ENCODE measurements at places on chromosomes 4 and X.

- no peak for DNase-seq
Observed at GRCh38 chr4:72860766-72861165, 208.8 kb downstream of the COX18 start.

DNA sequence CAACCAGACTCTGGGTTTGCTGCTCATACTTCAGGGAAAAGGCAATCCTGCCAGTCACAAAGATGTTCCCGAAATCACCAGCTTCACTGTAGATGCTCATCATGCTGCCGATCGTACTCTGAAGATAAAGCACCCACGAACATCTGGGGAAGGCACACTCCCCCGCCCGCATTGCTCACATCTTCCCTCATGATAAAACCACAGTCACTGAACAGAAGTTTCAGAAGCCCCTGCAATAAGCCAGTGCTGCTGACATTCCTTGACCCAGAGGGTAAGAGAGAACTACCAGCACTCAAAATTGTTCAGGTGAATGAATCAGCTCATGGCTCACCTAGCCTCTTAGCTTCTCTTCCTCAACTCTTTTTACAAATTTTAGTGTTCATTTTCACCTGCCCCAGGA, 43.1 kb downstream of the SRPX2 start:
- DNase-seq = no peak

- DNase-seq = no peak
Observed at GRCh38 chrX:116278826-116279225, 108.3 kb downstream of the AGTR2 start.

DNA sequence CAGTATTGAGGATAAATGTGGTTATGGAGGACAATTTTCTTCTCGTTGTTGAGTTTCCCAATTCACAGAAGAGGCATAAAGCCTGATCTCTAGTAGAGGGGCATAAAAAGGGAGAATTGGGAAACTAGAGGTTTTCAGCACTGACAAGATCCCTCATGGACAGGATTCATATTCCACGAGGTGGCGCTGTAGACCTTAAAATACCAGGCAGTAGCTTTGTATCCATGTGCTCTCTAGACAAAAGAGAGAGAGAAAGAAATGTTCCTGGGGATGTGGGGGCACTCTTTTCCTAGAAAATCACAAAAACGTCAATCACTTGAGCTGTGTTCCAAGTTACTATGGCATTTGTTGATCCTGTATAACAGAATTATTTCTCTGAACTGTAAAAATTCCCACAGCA, 128.3 kb downstream of the MAGEE1 start:
- DNase-seq = no peak

DNA sequence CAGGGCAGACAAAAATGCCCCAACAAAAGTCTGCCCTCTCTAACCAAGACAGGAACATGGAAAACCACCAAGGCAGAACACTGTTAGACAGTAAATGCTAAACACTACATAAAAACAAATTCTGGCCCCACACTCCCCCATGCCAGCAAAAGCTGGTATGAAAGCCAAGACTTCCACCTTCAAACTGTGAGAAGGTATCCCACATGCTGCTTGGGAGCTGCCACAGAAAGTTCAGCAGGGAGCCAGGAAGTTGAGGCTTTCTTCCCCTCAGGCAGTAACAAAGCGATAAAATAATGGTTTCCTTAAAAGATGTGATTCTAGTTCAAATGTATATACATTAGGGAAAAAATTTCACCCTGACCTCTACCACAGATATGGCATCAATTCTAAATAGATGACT, 770.4 kb upstream of the NDST4 start:
- no peak for DNase-seq

DNA sequence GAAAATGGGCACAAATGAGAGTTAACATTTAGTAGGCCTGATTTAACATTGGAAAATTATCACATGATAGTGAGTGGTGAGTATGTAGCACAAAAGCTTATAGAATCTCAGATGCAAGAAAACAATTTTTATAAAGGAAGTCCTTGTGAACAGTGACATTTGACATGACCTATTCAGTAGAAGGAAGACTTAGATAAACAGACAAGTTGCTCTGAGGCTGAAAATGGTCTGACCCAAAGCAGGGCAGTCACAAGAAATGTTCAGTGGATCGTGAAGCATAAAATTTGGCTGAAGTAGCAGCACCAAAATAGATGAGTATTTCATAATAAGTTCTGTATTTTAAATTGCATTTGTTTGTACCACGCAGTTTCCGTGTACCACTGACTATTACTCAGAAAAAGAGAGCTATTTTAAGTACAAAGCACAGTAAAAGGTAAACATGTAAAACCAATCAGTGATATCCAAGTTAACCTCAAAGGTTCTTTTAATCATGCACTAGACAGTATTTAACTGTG, 605.7 kb upstream of the PABPC4L start:
- no peak for DNase-seq

DNA sequence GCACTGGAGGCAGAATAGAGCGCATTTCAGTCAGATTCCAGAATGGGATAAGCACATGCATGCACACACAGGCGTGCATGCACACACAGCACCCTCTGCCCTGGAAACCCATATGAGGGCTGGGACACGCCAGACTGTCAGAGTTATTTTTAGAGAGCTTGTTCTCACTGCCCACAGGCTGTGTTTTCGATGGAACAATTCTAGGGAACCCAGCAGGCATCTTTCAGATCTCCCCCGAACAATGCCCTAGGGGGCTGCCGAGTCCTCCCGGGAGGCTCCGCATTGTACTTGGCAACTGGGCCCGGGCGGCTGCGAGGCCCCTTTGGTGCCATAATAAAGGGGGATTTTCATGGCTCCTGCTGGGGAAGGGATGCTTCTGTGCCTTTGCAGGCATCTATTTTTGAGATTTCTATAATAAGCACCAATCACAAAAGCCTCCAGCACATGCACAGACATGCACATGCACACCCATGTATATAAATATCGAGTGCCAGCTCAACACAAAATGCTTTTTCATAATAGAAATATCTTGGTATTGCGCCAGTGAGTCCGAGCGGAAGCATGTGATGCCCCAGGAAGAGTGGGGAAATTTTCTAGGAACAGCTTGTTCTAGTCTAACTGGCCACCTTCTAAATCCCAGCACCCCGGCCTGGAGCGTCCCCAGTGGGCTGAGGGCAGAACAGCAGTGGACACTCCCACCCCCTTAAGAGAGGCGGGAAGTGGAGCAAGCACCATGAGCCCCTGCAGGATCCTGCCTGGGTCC, 88.5 kb downstream of the PHKA2 start:
- DNase-seq = no peak

GRCh38 chr4:162011089-162011488, 152.7 kb downstream of the FSTL5 start:
- DNase-seq = peak; percentile 59

GRCh38 chr4:121792966-121793365, 8.2 kb upstream of the EXOSC9 start:
- DNase-seq = no peak

- DNase-seq = no peak
Observed at GRCh38 chrX:109658391-109658790, 33.4 kb upstream of the KCNE5 start.

- DNase-seq = no peak
Observed at GRCh38 chr4:38177035-38177546, 216.9 kb downstream of the PTTG2 start.

DNA sequence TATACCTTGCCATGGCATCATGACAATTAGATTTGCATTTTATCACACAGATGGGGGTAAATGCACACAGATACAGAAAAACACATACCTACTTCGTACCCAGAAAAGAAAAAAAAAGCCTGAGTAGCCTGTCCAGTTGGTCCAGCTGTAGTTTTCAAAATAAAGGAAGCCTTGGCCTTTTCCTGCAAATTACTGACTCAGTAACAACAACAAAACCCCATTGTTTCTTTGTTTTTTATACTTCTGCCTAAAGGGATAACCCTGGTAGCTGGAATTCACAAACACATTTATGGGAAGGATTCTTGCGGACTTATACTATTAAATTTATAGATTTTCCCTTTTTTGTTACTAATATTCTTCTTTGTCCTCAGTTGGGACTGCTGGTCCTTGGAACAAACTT, 156.4 kb upstream of the PCDH10 start:
- no peak for DNase-seq

DNA sequence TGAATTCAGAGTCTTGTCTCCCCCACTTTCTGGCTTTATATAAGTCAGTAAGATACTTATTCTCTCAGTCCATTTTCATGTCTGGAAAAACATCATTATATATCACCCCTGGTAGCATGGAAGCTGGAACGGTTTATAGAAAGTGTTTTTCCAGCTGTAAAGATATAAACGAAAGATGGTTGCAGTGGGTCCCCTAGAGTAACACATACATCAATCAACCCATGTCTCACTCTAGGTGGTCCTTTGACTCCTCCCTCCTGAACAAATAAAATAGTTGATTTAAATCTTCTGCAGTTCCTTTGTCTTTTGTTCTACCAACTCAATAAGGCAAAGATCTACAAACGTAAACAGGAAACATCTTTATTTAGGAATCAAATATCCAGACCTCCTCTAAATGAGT, 1306.1 kb upstream of the TENM3 start:
- DNase-seq = no peak

DNA sequence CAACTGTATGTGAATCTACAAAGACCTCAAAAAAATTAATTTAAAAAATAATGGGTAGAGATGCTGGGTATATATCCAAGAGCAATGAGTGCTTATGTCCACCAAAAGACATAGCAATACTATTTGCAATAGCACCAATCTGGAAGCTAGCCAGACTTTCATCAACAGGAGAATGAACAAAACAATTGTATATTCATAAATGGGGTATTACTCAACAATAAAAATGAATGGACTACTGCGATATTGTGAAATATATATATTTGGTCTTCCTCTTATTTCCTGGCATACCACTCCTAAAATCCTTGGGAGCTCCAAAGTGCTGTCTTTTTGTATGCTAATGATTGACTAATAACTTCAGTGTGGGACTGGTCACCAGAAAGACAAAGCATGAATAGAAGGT, 77.5 kb downstream of the MSN start:
- no peak for DNase-seq

DNA sequence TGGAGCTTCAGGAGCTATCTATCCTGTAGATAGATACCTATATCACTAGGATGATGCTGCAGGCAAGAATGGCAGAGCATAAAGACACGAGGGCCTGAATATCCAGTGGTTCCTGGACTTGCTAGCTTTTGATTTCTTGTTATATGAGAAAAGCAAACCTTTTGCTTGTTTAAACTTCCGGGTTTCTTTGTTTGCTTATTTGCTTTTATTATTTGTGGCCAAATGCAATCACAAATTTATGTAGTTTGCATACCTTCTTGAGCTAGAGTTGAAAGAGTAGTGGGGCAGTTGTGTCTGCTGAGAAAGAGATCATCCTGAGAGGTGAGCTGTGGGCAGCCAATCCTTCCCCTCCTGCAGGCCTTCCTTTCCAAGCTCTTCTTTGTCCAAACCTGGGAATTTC, 245.7 kb downstream of the AR start:
- no peak for DNase-seq

DNA sequence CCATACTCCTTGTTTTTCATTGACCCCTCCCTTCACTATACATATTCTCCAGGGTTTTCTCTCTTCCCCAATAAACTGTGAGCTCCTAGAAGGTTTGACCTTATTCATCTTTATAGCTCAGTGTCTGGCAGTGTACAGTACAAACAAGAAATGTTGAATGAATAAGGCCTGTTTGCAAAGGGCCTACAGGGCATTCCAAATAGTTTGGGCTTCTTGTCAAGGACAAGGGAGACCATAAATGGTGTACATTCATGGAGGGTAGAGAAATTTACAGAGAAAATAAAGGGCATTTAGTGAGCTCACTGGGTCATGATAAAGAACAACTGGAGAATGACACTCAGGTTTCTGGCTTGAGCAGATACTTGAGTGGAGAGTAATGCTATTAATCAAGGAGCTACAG, 47.5 kb upstream of the EIF1AX start:
- DNase-seq = no peak

GRCh38 chr4:153114771-153115321, 89.4 kb upstream of the TRIM2 start:
- no peak for DNase-seq

- no peak for DNase-seq
Observed at GRCh38 chrX:107135049-107135964, 16.7 kb upstream of the RBM41 start.

DNA sequence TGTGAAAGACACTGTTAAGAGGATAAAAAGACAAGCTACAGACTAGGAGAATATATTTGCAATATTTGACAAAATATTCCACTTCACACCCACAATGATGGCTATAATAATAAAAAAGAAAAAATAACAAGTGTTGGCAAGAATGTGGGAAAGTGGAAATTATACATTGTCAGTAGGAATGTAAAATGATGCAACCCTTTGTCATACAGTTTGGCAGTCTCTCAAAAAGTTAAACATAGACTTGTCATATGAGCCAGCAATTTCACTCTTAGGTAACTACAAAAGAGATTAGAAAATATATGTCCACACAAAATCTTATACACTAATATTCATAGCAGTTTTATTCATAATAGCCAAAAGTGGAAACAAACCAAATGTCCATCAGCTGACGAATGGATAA, 5.2 kb upstream of the RADX start:
- no peak for DNase-seq

- no peak for DNase-seq
Observed at GRCh38 chr4:98508829-98509598, 149.4 kb downstream of the TSPAN5 start.

GRCh38 chr4:126038502-126039144, 723.9 kb downstream of the FAT4 start:
- no peak for DNase-seq

DNA sequence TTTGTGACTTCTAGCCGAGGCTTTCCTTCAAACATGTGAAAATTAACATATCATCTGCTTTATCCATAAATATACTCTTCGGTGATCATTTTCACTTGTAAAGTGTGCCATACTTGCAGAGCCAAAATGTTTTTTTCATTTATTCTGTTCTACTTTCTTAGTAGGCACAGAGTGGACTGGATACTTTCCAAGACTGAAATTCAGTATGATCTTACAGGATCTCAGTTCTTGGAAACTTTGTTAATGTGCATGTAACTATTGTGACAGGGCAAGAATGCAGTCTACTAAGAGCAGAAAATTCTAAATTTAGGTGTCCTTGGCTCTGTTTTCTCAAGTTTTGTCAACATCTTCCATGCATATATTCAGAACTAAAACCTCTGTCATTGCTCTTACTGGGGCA, 284.9 kb downstream of the TEX13A start:
- DNase-seq = no peak

DNA sequence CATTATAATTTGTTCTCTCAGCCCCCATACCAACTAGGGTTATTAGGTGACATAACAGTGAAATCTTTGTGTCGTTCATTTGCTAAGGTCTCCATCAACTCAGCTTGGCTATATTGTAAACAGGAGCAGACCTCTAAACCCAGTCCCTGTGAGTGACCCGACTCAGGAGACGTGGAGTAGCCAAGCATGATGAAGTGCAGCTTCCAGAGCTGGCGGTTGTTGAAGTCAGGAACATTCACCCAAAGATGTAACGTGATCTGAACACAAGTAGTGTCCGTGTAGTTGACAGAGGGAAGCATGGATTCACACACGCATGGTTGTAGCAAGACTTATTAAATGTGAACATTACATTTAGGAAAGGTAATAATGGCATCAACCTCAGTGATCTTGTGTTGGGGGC, 102.3 kb downstream of the FAM193A start:
- no peak for DNase-seq
